NCI-H187 (cell line): ENCODE measurements at places on chromosomes 4 and X.

- DNase-seq, result no peak
Measured at GRCh38 chr4:112105201-112105969, 39.9 kb upstream of the FAM241A start.

DNA sequence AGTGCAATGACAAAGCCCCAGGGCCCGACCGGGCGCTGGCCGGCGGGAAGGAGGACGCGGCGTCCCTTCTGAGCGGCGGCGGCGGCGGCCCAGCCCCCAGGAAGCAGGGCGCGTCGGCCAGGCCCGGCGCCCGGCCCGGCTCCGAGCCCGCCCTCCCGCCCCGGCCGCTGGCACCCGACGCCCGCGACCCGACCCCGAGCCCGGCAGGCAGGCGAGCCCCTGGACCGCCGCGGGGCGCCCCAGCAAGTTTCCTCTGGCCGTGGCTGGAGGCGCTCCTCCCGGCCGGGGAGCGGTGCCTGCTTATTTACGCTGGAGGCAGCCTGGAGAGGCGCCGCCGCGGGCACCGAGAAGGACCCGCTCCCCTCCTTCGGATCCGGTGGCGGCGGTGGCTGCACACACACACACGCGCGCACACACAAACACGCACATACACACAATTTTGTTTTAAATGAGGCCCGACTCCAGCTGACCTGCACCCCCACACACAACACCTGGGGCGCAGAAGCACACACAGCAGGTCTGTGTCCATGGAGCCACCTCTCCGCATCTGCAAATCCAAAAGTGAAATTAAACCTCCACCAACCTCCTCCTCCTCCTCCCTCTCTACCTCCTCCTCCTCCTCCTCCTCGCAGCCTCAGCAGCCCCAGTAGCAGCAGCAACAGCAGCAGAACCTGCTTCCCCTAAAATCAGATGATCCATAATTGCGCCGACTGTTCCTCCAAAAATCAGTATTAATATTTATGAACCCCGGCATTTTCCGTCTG, 669 bp downstream of the IRF2 start:
- no peak for DNase-seq

GRCh38 chrX:150933945-150934350, 35.5 kb upstream of the CD99L2 start:
- no peak for DNase-seq

GRCh38 chr4:170497112-170497511, 407.4 kb upstream of the AADAT start:
- DNase-seq, result no peak

DNA sequence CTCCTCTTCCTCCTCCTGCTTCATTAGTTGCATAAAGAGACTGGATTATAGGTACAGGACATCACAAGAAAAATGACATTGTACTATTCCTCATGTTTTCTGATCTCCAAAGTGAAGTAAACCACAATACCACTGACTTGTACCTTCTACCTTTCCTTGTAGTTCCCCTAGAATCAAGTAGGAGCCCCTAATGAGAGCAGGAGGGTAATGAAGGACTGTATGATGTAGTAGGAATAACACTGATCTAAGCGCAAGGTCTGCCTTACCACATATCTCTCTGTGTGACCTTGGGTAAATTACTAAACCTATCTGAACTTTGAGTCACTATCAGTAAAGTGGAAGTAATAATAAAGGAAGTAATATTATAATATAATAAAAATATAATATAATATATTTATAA, 3.6 kb downstream of the VSIG4 start:
- no peak for DNase-seq
